Activated CD4-positive, alpha-beta memory T cell treated with anti-CD3 and anti-CD28 coated beads, Interleukin-2, amount 10 ng/mL, durations not matched to agents 7 days and 5 days (primary cell): ENCODE measurements at places on chromosomes 7 and 10. TPM values are rescaled to one million over a fixed set of nuclear protein-coding genes. Genes with fewer than 3 reads are reported as not detected.

Gene ANXA8L1
- total RNA-seq, result 0.45 TPM

Gene PLCE1
- total RNA-seq, result 0.03 TPM

- H3K4me3 ChIP-seq, result no peak overlapping the region
- H3K4me1 ChIP-seq, result no peaks in the 10 kb centered on the region
- H3K27ac ChIP-seq, result no peak overlapping the region
- no peaks in the 10 kb centered on the region for H3K36me3 ChIP-seq
- no peaks in the 10 kb centered on the region for H3K27me3 ChIP-seq
- DNase-seq, result no peak
These were observed 54.5 kb upstream of the CD36 start for GRCh38 chr7:80583901-80584300.

GRCh38 chr7:24861336-24861735 lies 104.1 kb upstream of the GSDME start:
- H3K4me3 ChIP-seq, result no peak overlapping the region
- DNase-seq, result no peak
- H3K4me1 ChIP-seq, result peaks cover 26% of the 10 kb centered on the region
- H3K27me3 ChIP-seq, result no peaks in the 10 kb centered on the region

Gene SPDYE8
- total RNA-seq, result not detected

DNA sequence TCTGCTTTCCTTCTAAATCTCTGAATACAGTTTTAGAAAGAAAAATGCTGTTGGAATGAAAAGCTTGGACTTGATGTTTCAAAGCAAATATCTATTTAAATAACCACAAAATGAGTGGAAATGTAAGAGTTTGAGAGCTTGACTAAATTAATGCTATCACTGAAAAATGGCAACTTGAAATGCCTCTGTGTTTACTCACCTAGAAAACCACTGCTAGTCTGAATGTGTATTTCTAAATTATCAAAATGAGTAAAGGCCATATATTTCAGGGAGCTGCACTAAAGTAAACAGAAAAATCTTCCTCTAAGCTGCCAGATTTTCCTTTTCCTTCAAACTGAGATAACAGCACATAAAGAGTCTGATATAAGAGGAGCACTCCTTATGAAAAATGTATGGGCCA lies 87.9 kb downstream of the DPY19L1 start:
- no peak overlapping the region for H3K27ac ChIP-seq
- no peak for DNase-seq
- H3K4me1 ChIP-seq, result peaks cover 1% of the 10 kb centered on the region
- no peaks in the 10 kb centered on the region for H3K27me3 ChIP-seq
- H3K4me3 ChIP-seq, result no peak overlapping the region

DNA sequence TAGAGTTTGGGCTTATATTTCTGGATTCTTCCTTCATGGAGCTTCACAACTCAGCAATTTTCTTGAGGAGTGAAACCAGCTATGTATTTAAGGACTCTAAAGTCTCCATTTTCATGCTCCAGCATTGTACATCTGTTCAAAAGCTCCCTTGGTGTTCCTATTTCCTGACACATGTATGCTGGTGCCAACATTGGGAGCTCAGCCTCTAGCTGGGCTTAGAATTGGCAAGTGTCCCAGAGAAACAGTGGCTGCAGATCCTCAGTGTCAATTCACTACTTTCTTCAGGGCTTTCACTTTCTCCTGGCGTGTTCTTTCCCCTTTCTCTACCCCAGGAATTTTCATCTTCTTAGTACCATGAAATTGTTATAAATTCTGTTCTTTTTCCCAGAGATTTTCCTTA lies 103.1 kb downstream of the ZNF467 start:
- H3K27me3 ChIP-seq, result peaks cover 50% of the 10 kb centered on the region
- H3K27ac ChIP-seq, result no peak overlapping the region
- DNase-seq, result no peak
- H3K4me3 ChIP-seq, result no peak overlapping the region
- peaks cover 2% of the 10 kb centered on the region for H3K4me1 ChIP-seq

Gene PDK4
- total RNA-seq, result not detected

GRCh38 chr10:10551596-10552301 lies 465.9 kb upstream of the CELF2 start:
- H3K27ac ChIP-seq, result no peak overlapping the region
- H3K4me3 ChIP-seq, result no peak overlapping the region
- H3K36me3 ChIP-seq, result no peaks in the 10 kb centered on the region
- no peak for DNase-seq
- H3K27me3 ChIP-seq, result no peaks in the 10 kb centered on the region

DNA sequence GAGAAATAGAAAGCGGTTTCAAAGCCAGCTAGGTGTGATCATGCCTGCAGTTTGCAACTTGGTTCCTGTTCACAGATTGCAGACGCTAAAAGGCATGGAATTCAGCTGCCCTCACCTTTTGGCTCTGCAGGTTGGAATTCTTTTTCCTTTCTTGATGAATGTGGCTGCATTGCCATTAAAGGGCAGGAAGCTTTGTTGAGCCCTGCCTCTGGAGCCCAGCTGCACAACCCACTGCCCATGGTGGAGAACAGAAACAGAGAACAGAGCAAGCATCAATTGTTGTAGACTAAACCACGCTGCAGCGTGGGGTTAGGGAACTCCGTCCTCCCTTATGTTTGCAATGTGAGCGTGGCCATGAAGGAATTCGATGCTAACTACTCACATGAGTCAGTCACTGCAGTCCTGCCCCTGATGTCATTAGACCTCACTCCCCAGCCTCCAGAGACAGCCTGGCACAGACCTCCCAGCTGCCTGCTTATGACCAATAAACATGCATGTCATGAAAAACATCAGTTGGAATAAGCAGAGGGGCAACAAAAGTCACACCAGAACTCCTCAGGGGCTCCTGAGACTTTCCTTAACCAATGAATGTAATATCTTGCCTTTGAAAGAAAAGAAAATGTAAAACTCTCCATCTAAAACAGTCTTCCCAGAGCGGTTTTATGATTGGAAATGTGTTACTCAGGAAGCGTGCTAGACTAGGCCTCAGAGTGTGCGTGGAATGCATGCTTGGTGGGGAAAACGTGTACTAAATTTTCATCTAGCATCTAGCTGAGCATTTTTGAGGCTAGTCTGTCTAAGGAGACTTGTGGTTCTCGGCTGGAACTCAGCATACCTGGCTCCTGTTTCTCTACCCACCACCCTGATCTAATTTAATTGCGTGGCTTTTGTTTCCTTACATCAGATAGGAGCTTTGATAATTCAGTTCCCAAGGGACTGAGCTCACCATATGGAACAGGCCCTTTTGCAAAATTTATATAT lies 232.2 kb downstream of the KIAA1217 start:
- no peaks in the 10 kb centered on the region for H3K36me3 ChIP-seq
- no peak overlapping the region for H3K4me3 ChIP-seq
- H3K27me3 ChIP-seq, result peaks cover 11% of the 10 kb centered on the region

Gene CCDC172
- total RNA-seq, result not detected

- peak overlapping the region; percentile 63 for H3K27ac ChIP-seq
- peaks cover 34% of the 10 kb centered on the region for H3K4me1 ChIP-seq
- no peak overlapping the region for H3K4me3 ChIP-seq
- peaks cover 3% of the 10 kb centered on the region for H3K36me3 ChIP-seq
- DNase-seq, result no peak
These were observed 39.2 kb upstream of the LRRC17 start for GRCh38 chr7:102873470-102874165.

DNA sequence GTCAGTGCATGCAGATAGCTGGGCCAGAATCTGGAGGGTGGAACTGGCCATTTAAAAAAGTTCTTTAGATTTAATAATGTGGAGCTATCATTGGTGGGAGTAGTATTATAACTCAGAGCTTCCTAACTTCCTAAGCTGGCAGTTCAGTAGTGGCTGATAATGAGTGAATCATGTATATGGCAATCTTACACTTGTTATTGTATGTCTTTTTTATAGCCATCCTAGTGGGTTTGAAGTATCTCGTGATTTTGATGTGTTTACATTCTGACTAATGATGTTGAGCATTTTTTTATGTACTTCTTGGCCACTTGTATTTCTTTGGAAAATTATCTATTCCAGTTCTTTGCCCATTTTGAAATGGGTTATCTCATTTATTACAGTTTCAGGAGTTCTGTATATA lies 15.4 kb downstream of the TFAM start:
- H3K4me1 ChIP-seq, result no peaks in the 10 kb centered on the region
- H3K27me3 ChIP-seq, result no peaks in the 10 kb centered on the region
- H3K4me3 ChIP-seq, result no peak overlapping the region
- no peak overlapping the region for H3K27ac ChIP-seq
- H3K36me3 ChIP-seq, result peaks cover 21% of the 10 kb centered on the region

DNA sequence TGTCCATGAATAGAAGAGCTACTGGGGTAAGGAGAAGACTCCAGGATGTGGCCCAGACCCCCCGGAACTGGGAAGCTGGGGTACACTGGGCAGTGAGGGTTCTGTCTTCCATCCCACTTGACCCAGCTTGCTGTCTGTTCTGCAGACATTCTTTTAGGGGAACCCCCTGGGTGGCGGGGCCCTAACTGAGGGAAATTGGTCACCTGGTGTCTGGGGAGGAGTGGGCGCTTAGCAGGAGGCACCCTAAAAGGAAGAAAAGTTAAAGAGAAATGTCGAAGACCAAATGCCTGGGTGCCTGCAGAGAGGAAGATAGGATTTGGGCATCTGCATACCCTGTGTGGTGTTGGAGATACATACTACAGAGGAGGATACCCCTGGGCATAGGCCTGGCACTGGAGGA lies 1.0 kb downstream of the AP1S1 start:
- H3K4me1 ChIP-seq, result peaks cover 16% of the 10 kb centered on the region
- H3K36me3 ChIP-seq, result peaks cover 20% of the 10 kb centered on the region
- no peak overlapping the region for H3K27ac ChIP-seq
- no peak for DNase-seq
- H3K4me3 ChIP-seq, result peak overlapping the region; percentile 79

GRCh38 chr7:33841705-33842129 lies 63.6 kb upstream of the BMPER start:
- H3K4me3 ChIP-seq, result no peak overlapping the region
- H3K36me3 ChIP-seq, result no peaks in the 10 kb centered on the region
- H3K27me3 ChIP-seq, result no peaks in the 10 kb centered on the region
- no peak for DNase-seq

DNA sequence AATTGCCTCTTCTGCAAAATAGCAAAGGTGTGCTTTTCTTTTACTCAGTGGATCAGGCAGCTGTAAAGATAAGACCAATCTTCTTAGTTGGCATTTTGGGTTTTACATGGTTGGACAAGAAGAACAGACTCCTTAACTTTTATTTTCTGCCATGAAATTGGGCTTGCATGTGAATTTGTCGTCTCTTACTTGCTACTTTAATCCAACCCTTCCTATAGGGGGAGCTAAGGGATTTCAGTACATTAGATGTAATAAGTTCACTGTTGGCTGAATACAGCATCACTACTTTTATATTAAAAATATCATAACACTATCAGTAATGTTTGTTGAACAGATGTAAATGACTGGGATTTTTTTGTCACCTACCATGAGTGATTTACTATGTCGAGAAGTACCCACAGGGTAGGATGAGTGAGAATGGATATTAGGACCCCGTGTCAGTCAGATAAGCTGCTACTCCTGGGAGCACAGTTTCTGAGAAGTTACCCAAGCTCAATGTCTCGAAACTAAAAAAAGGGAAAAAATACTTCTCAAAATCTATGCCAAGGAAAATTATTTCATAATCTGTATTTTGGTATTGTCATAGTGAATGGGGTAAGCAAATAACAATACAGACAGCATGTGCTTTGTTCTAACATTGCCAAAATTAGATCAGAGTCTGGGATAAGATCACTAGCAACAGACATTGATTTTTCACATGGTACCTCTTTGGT lies 127.4 kb upstream of the AGR3 start:
- H3K4me1 ChIP-seq, result peaks cover 33% of the 10 kb centered on the region
- peaks cover 10% of the 10 kb centered on the region for H3K36me3 ChIP-seq
- H3K27ac ChIP-seq, result no peak overlapping the region
- no peak for DNase-seq
- no peak overlapping the region for H3K4me3 ChIP-seq
- peaks cover 1% of the 10 kb centered on the region for H3K27me3 ChIP-seq

GRCh38 chr10:113476191-113476590 lies 76.7 kb upstream of the HABP2 start:
- H3K27ac ChIP-seq, result no peak overlapping the region
- DNase-seq, result no peak
- no peaks in the 10 kb centered on the region for H3K36me3 ChIP-seq
- no peak overlapping the region for H3K4me3 ChIP-seq
- no peaks in the 10 kb centered on the region for H3K4me1 ChIP-seq
